Occipital lobe (tissue), 3 donors: ENCODE measurements at places on chromosomes 13 and 19.

GRCh38 chr19:16233836-16234551 is 36.3 kb downstream of the AP1M1 start:
- no peak for DNase-seq

DNA sequence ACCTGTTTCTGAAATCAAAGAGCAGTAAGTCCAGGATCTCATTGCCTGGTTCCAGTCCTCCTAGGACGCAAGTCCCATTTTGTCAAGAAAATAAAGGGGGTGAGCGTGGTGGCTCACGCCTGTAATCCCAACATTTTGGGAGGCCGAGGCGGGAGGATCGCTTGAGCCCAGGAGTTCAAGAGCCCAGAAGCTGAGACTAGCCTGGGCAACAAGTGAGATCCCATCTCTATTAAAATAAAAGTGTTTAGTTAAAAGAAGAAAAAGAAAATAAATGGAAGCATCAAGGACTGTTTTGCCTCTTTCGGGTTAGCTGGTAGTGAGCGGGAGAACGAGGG is 344 bp upstream of the HAUS5 start:
- no peak for DNase-seq

GRCh38 chr13:95624020-95624419 is 20.5 kb downstream of the DZIP1 start:
- no peak for DNase-seq

DNA sequence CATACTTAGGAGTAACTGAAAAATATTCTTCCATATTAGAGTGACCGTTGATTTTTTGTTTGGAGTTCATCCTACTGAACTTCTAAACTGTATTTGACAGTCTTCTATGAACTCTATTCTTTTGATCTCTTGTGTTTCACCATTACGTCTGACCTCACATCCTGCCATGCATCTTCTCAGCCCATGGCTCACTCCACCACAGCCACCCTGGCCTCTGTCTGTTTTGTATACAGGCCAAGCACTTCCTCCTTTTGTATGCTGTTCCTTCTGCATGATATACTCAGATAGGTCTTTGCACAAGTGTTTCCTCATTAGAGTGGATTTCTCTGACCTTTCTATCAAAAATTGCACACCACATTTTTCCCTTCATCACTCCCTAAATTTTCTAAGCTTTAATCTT is 119.9 kb downstream of the MAB21L1 start:
- DNase-seq: no peak

GRCh38 chr13:28047757-28048388 is 52.5 kb downstream of the FLT3 start:
- no peak for DNase-seq

- DNase-seq: no peak
These were observed 110.8 kb downstream of the TNFRSF19 start for GRCh38 chr13:23680845-23681669.

- no peak for DNase-seq
These were observed 1142.4 kb downstream of the SLITRK1 start for GRCh38 chr13:82739881-82740280.

DNA sequence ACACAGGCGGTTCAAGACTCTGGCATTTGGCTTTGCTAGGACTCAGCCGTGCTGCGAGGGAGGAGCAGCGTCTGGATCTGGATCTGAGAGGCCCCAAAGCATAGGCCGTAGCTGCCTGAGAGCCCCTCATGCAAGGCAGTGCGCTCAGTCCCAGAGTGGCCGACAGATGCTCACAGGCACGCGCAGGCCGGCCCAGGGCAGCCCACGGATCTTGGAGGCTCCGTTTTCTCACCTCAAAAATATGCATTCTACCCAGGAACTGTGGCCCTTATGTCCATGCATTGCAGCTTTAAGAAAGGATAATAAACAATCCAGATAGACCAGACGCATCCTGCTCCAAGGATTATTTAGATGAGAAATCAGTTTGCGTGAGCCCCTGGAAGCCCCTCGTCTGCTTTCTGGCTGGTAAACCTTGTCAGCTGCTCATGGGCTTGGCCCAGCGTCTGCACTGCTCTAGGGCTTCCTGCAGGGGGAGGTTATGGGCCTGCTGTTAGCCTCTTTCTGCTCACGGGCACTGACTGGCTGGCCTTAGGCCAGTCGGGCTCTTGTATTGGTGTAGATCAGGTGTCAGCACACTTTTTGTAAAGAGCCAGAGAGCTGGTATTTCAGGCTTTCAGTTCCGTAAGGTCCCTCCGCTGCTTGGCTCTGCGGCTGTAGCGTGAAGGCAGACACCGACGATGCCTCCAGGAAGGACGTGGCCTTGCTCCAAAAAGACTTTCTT is 24.2 kb downstream of the TEX29 start:
- no peak for DNase-seq

GRCh38 chr19:23512151-23512925 is 117.1 kb upstream of the ZNF91 start:
- DNase-seq: no peak

GRCh38 chr19:33622505-33622808 is 704 bp downstream of the CHST8 start:
- no peak for DNase-seq

- no peak for DNase-seq
These were observed 19.2 kb upstream of the UQCR11 start for GRCh38 chr19:1624458-1624857.

DNA sequence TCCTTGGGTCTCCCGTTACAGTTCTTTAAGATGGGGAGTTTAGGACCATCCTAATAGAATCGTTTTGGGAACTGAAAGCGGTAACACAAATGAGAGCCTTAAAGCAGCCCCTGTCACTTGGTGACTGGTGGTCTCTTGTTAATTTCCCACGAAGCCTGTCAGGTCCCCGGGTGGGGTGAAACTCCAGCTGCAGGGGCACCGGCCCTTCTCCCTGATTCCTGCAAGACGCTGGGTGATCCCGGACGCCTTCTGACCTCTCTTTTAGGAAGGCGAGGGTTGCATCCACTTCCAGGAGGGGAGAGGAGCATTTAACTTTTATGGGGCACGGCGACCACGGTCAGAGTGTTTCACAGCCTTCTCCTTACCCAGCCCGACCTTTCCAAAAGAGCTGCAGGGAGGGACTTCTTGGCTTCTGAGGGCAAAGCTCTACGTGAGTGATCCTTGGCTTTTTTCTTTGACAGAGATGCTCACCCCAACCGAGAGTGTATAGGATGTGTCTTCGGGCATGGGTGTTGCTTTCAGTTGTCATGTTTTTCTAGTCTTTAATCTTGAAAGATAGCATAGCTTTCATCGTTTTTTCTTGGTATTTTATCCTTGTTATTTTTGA is 688 bp downstream of the ZNF225 start:
- DNase-seq: no peak

DNA sequence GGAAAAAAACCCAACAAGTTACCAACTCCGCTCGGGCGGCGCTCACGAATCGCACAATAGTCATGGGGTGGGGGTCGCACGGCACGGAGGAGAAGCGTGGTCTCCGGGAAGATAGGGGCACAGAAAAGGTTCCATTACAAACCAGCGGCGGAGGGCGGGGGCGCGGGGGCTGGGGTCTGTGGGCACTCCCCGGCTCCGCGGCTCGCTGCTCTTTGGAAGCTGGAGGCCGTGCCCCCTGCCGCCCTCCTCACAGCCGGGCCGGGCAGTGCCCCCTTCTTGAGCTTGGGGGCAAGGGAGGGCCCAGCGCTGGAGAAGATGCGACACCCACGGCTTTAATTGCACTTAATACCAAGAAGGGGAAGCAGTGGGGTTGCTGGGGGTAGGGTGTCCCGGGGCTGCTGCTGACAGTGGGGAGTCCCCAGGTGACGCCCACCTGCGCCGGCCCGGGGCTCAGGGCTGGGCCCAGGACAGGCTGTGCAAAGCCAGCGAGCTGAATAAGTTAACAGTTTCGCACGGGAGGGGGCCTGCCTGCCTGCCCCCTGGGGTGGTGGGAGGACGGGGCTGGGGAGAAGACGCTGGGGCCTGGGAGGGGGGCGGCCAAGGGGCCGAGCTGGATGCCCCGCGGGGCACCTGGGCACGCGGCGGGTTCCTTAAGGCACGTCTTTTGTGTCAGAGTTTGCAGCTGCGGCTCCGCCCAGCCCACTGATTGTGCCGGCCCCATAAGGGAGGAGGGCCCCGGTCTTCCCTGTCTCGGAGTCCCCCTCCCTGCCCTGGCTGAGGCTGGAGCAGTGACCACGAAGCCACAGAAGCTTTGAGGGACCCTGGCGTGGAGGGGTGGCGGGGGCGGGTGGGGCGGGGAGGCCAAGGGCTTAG is 9.8 kb downstream of the DCAF15 start:
- no peak for DNase-seq

DNA sequence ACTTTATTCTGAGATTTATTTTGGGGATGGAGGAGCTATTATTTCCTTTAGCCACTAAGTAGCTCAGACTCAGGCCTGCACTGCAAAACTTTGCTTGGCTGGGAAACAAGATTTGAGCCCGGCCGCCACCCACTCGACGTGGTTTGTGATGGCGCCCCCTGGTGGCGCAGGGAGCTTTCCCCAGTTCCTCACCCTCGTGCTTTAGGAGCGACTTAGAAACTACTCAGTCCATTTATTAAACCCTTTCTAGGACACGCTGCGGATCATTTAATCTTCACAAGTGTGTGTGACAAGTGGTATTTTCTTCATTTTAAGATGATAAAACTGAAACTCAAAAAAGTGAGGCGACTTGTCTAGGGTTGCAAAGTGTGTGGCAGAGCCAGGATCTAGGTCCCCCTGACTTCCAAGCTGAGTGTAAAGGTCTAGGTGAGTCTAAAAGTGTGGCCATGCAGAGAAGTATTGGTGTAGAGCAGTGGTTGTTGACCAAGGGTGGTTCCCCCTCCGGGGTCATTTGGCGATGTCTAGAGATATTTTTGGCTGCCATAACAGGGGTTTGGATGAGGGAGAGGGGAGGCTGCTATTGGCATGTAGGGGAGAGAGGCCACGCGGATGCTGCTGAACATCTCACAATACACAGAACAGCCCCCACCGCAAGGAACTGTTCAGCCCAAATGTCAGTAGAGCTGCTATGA is 2.2 kb downstream of the CXCL17 start:
- DNase-seq: no peak

DNA sequence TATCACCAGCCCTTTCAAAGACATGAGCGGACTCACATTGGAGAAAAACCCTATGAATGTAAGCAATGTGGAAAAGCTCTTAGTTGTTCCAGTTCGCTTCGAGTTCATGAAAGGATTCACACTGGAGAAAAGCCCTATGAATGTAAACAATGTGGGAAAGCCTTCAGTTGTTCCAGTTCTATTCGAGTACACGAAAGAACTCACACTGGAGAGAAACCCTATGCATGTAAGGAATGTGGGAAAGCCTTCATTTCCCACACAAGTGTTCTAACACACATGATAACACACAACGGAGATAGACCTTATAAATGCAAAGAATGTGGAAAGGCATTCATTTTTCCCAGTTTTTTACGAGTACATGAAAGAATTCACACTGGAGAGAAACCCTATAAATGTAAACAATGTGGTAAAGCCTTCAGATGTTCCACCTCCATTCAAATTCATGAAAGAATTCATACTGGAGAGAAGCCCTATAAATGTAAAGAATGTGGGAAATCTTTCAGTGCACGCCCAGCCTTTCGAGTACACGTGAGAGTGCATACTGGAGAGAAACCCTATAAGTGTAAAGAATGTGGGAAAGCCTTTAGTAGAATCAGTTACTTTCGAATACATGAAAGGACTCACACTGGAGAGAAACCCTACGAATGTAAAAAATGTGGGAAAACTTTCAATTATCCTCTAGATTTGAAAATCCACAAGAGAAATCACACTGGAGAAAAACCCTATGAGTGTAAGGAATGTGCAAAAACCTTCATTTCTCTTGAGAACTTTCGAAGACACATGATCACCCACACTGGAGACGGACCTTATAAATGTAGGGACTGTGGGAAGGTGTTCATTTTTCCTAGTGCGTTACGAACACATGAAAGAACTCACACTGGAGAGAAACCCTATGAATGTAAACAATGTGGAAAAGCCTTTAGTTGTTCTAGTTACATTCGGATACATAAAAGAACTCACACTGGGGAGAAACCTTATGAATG is 17.6 kb downstream of the ZNF791 start:
- no peak for DNase-seq

DNA sequence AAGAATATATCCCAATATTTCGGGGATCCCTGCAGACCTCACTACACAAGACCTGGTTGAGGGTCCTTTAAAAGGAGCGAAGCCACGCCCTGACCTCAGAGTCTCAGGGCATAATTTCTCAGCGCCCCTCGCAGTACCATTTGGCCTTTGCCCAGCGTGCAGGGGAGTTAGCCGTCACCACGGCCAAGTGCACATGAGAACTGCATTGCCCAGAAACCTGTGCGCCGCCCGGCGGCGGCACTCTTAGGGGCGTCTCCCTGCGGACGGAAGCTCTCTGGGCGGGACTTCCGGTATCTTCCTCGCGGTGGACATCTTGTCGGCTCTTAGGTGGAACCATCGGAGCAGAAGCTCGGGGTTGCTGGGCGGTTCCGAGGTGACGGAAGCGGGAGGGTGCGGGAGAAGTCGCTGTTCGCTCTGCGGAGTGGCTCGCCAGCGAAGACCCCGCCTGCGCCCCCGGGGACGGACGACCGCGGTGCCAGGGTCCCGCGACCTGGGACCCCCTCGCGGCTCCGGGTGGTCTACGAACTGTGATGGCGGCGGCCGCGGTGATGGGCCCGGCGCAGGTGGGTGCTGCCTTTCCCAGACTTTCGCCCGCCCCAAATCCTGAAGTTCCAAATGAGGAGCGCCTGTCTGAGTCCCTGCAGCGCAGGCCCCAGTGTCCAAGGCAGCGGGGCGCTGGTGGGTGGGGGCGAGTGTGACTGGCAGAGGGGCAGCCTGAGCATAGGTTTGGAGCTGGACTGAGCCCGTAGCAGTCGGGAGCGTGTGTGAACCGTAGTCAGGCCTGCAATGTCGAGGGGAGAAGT is at the start of gene ZNF134:
Gene ZNF134, plus strand, starts transcription at position 302 of the 803 bp plus-strand sequence. CDS start 5,227 bp downstream, outside the sequence.
- DNase-seq: peak; percentile 85

DNA sequence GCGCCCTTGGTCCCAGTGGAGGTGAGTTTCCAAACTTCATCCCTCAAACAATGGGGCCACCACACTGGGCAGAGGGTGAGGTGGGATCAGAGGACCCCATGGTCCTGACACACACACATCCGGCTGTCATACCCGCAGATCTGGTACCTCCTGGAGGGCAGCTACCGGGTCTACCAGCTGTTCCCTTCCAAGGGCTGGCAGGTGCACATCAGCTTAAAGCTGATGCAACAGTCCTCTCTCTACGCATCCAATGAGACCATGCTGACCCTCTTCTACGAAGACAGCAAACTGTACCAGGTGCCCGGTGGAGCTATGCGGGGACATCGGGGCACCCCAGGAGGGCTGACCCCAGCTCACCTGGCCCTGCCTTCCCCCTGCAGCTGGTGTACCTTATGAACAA is 14.0 kb upstream of the PSMD8 start:
- no peak for DNase-seq

DNA sequence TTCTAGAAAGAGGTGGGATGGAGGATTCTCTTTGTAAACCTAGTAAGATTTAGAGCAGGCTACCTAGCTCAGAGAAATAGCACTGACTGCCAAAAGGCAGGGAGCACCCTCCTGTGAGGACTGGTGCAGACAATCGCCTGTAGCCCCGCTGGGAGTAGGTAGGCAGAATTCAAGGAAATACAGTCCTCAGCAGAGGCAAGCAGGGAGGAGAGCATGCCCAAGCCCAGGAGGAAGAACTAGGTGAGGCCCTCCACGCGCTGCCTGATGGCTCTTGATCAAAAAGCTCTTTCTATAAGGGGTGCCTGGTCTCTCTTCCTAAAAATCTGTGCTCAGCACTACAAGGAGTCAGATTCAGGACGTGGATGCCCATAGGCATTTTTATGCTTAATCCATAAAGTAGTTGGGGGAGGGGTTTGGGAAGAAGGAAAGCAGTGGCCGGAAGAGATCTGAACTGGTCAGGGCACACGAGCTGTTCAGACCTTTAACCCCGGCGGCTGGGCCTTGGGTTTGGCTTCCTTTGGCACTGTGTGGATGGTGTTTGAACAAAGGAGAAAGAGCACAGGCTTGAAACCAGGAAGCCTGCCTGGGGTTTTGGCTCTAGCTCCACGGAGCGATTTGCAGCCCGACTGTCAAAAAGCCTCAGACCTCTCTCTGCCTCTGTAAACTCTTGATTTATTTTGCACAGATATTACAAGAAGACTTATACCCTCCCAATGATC is 320.6 kb downstream of the FOXO1 start:
- DNase-seq: no peak
